ENCODE measurements at places on chromosomes 7 and 10.

DNA sequence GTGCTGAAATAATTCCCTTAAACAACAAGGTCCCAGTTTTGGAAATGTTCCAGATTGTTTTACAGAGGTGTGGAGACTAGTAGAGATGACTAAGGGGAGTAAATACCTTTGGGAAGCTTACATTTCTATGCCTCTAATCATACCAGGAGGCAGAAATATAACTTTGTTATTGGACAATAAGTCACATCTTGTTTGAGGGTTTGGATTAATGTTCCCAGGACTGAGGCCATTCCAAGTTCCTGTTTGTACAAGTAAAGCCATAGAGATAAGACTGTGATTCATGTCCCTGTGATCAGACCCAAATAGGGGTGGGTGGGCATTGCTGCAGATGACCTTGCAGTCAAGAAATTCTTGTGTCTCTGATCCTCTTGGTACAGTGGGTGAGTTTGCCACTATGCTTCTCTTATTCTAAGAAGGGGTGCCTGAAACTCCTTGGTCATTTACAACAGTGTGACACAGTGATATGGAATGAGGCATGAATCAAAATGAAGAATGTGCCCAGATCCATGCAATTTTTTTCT is 508.3 kb downstream of the SORCS3 start:
- no peak for DNase-seq

GRCh38 chr10:76466836-76467503 is 1035.5 kb downstream of the LRMDA start:
- no peak for DNase-seq

DNA sequence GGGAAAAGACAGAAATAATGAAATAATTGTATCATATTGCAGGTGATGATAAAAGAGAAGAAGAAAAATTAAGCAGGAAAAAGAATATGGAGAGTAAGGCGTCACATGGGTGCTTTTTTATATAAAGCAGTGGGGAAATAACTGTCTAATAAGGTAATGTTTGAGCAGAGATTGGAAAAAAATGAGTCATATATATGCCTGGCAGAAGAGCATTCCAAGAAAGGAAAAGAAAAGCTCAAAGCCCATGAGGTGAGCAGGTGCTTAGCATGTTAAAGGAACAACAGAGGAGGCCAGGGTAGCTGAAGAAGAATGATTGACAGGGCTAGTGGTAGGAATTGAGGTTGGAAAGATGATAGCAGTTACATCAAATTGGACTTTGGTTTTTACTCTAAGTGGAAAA is 739.5 kb downstream of the SORCS1 start:
- DNase-seq = peak; percentile 17

DNA sequence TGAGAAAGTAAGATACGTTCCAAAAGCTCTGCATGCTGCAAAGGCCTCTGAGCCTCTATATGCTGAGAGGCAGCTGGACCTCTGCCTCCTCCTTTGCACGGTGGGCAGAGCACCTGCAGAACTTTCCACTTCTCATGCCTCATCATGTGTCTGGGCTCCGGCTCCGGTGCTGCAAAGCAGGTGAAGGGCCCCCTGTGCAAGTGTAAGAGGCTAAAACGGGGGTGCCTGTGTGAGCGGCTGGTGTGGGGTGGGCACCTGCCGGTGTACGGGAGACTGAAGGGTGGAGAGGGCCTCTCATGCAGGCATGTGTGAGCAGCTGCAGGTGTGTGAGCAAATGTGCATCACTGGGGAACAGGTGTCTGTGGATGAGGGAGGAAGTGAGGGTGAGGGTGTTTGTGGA is 121.0 kb downstream of the KCNMA1 start:
- DNase-seq = no peak

DNA sequence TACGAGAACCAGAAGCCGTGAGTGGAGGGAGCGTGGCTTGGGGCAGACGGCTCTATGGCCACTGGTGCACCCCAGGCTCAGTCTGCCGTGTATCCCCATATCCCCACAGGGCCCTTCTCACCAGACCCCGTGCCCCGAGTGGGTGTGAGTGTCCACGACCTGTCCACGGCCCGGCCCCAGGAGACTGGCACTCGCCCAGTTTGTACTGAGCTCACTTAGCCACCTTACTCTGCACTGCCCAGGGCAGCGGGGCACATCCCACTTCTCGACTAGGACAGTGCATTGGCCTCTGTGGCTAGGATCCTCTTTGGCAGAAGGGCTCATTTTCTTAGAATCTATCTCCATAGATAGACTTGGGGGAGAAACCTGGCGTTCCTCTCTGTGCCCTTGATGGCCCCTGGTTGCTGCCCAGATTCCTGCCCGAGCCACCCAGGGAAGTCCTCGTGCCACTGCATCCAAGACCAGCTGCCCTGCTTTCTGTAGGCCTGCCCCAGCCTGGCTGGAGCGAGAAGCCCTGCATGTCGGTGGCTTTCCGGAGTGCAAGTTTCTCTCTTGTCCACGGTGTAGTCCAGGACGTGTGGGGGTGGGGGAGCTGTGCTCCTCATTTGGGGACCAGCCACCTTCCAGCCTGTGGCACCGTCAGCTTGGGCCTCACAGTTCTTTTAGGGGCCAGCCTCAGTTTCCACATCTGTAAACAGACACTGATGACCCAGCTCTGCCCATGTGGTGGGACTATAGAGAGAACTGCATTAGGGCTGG is 11.9 kb downstream of the TMEM120A start:
- no peak for DNase-seq

GRCh38 chr10:1200866-1201807 is 145.0 kb downstream of the WDR37 start:
- DNase-seq = no peak

GRCh38 chr7:149321978-149322541 is 60.1 kb downstream of the ZNF783 start:
- no peak for DNase-seq

DNA sequence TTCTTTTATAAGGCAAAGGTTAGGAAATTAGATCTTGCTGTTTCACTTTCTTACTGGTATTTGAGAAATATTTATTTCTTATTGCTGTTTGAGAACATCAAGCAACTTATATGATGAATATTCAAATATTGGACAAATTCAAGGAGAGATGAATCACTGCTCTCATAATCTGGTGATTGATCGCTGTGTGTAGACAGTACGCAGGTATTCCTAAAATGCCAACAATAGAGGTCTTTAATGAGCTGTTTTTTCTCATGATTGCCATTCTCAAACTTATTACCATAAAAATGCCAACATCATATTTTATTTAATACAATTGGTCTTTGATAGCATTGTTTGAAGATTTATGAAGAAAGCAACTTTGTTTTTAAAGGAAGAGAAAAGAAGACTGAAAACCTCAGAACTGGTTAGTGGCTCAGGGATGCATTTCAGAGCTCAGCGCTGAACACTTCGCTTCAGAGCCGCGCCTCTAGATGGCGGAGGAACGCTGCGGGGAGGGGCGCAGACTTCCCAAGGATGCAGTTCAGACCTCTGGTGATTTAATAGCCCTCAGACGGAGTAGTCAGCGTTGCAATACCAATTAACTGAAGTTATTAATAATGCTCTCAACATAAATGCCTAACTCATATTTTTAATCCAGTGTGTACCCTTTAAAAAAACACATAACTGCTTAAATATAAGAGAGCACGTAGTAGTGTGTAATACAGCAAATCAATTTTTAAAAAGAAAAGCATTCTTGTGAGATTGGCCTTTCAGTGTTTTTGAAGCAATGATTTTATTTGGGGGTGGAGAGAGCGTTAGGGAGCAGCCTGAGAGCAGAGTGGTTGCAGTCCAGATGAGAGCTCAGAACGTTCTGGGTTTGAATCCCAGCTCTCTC is 38.5 kb upstream of the STEAP4 start:
- no peak for DNase-seq

GRCh38 chr7:100215895-100216294 is 3.9 kb upstream of the PVRIG start:
- peak; percentile 4 for DNase-seq
